T-helper 22 cell (primary cell): ENCODE measurements at places on chromosomes 1 and 21.

DNA sequence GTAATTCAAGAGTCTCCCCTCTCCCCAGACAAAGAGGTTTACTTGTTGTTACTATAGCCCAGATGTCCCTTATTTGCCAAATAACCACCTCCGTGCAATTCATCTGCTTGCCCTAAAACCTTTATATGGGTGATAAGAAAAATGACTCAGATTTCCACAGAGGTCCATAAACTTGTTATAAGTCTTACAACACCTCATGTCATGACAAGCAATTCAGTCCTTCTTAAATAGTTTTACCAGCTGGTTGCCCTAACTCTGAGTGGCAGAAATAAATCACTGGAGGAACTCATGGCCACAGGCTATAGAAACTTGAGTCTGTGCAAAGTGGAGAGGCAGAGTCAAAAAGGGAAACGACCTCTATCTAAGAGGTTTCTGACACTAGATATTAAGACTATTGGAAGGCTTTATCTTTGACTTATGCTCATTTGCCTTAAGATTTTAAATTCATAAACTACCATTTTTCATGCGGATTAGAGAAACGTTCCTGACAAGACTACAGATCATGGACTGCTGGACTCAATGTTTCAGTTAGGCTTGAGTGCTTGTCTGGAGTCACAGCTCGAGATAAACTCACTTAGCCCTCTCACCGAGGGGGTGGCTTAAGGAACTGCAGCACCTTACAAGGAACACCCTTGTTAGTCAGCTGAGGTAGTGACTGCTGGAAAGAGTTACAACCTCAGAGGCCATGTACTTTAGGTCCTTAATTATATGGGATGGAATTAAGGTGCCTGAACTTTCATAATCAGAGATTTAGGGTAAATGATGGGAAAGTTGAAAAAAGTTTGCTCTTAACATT lies 662.5 kb upstream of the USP24 start:
- DNase-seq = no peak

GRCh38 chr1:109379422-109379821 lies 18.3 kb downstream of the SORT1 start:
- no peak for DNase-seq

- no peak for DNase-seq
Measured at GRCh38 chr1:197312163-197312562, 44.1 kb downstream of the CRB1 start.

GRCh38 chr21:37335053-37335452 lies 31.5 kb upstream of the DYRK1A start:
- DNase-seq = no peak

DNA sequence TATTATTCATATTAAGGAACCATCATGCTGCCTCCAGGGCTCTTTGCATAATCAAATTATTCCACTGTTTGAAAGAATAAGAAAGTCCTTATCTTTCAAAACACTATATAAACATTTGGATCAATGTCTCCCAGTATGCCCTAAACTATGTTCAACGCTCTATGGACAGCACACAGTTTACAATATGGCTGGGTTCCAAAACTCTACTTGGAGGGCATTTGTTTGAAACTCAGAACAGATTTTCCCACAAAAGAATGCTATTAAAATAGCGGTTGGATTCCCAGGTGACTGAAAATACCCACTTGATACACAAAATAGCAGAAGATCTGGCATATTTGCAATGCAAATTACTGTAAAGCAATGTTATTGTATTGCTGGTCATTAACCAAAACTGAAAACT lies 3.2 kb downstream of the HAO2 start:
- no peak for DNase-seq

DNA sequence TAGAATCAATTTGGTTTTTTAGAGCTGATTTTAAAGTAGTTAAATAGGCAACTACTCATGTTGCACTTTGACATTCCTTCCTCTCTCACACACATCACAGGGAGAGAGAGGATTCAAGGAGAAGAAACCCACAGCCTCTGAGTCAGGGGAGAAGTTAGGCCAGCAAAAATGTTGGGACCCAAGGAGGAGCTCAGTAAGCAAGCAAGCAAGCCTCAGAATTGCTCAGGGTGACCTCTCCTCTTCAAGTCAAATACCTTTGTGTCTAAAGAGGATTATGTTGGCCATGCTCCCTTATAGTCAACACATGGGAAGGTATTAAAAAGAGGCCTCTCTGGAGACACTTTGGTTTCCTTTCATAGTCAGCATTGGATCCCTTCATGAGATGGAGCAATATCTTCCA lies 80.5 kb upstream of the WARS2 start:
- DNase-seq = no peak

- DNase-seq = no peak
Measured at GRCh38 chr1:190633488-190633887, 155.8 kb upstream of the BRINP3 start.

GRCh38 chr1:28905921-28906666 lies 8.3 kb upstream of the EPB41 start:
- no peak for DNase-seq

GRCh38 chr1:118914379-118915161 lies 73.6 kb downstream of the TBX15 start:
- DNase-seq = no peak

- no peak for DNase-seq
Measured at GRCh38 chr1:172230526-172230925, 190.0 kb upstream of the C1orf105 start.
